ENCODE measurements at places on chromosomes 5 and 9.

DNA sequence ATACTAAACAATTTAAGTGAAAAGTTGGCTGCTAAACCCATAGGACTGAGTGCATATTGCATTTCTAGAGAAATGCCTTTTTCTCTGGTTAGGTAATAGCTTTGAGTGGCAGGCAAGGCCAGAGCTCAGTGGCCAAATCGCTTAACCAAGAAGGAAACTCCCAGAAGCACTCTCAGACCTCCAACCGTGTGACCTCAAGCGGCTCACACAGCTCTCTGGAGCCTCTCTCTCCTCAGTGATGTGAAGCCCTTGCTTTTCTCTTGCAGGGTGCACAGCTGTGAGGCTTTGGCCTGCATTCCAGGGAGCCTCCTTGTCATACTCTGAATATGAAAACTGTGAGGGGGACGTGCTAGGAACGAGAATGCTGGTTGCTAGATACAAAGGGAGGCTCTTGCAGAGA is 106.7 kb downstream of the INSYN2B start:
- DNase-seq: no peak

GRCh38 chr5:155064580-155064979 is 51.0 kb downstream of the KIF4B start:
- DNase-seq: no peak

DNA sequence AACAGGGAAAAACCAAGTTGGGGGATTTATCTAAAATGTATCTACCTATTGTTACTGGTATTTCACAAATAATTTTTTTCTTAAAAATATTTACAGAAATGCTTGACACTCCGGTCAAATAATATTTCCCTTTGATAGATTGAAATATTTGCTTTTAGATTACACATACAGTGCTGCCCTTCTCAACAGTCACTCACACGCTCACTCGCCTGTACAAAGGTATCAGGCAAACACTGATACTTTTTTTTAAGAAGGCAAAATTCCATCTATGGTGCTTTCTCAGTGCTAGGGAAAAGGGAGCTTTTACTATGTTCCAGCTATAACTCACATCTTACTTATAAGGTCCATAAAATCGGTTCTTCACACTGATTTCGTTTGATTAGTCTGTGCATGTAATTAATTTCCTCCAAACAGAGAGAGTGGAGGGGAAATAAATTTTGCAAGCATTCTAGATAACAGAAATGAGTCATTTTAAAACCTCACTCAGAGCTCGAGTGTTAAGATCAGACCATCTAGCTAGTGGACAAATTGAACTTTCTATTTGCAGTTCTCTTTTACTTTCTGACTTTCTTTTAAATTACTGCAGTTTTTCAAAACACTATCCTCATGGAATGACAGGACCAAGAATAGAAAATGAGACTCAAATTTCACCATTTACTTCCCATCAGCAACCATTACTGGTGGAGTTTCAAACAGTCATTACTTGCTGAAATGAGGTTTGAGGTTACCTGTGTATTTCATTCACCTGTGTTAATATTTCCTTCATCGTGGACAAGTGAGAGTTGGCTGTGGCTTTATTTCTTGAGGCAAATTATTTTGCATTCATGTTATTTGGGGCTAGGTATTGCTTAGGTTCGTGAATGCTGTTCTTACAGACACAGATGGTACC is 273.2 kb downstream of the RAB3C start:
- DNase-seq: no peak

GRCh38 chr5:44945743-44946142 is 137.0 kb downstream of the MRPS30 start:
- DNase-seq: no peak

- peak; percentile 36 for DNase-seq
Measured at GRCh38 chr5:138686668-138687067, 66.6 kb upstream of the CTNNA1 start.

DNA sequence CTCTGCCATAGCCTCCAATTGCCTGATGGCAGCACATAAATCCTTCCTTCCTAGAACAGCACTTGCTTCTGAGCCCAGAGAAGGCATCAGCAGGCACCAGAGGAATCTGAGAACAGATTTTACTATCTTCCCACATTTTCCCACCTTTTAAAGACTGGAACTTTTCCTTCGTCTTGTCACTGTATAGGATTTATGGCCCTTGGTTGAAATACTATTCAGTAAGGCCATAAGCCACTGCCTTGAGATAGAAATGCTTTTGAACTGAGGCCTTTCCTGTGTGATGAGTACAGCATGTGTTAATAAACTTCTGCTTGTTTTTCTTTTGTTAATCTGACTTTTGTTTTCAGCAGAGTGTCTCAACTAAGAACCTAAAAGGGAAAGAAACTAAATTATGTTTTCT is 84.3 kb downstream of the MRPS27 start:
- DNase-seq: no peak

DNA sequence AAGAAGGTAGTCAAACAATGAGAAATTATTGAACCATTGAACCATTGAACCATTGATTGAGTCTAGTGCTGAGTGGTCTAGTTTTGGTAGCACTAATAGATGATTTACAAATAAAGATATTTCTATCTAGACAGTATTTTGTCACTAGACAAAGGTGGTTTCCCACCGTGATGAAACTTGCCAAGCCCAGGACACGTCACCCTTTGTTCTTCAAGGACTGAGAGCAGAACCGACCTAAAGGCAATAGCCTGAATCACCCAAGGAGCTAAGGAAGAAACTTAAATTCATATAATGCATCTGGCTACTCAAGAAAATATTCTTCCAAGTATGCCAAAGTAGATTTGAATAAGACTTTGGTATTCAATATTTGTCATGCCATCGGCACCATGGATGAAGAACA is 103.3 kb downstream of the ESM1 start:
- DNase-seq: no peak

DNA sequence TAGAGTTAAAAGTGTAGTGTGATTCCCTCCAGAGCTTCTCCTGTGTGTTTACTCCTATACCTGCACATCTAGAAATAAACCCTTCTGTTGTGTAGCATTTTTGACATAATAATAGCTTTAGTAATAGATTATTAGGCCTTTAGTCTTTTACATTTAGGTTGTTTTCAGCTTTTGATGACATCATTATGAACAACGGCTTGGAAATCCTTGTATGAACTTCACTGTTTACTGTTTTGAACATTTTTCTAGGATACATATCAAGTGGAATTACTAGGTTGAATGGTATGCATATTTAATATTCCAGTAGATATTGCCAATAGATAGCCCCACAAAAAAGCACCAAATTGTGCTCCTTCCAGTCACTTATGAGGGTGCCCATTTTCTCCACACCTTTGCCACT is 174.0 kb downstream of the ARHGAP26 start:
- no peak for DNase-seq

- no peak for DNase-seq
Measured at GRCh38 chr9:3308609-3309008, 217.2 kb downstream of the RFX3 start.

DNA sequence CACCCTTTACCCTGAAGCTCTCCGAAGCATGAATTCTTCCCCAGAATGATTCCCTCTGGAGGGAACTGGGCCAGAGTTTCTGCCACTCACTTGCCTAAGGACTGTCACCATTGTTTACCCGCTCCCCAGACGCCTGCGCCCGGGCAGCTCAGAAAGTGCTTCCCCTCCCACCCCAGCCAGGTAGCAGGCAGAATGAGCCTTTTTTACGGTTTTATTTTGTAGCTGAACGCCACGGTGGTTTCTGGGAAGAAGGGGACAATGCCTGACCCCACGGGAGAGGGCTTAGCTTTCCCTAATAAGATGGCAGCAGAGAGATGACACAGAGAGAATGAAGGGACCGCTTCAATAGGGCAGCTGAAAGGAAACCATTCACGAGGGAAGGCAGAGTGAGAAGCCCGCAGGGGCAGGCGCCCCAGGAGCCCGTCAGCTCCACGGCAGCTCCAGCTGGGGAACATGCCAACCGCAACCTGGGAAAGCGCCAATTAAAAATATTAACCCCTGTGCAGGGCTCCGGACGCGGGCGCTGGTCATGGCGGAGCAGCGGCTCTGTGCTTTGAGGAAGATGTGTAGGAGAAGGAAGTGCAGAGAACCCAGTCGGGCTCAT is 20.4 kb upstream of the NTNG2 start:
- DNase-seq: no peak

GRCh38 chr5:2163940-2164490 is 281.3 kb upstream of the IRX4 start:
- no peak for DNase-seq

DNA sequence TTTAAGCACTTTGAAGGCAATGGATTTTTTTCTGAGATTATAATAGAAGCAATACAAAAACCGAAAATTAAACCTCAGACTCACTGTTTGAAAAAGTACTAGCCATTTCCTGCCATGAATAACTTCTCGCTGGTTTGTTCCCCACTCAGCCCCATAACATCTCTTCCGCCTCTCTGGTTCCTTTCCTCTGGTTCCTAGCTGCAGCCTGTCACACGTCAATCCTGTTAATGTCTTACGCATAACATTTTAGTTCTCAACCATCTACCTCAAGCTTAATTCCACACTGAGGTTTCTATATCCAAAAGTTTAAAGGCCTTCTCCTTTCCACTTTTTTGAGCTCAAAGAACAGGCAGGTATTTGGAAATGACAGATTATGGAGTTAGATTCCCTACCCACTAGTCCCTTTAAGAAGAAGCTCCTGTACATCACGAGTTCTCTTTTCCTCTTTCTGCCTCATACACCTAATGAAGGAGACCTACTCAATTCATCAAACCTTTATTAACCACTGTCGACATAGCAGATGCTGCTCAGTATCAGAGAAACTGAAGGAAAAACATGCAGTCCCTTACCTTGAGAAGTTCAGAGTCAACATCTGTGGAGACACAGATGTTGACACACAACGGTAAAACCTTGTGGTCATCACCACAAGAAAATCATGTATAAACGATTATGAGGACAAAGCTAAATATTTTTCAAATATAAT is 243.0 kb upstream of the PTGER4 start:
- DNase-seq: no peak

DNA sequence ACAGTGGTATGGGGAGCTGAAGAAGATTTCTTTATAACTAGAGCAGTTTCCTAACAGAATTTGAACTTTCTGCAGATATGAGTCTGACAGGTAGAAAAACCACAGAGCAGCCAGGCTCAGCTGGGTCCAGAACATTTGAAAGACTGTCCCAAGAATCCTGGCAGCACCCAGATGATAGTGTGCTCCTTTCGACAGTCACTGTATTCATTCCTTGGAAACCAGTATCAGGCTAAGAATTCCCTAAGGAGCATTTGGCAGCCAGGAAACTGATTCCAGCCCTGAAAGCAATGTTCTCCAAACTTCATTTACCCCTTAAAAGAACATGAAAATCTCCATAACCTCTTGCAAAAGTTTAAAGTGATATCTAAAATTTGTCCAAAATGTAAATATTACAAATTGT is 123.0 kb upstream of the MTAP start:
- DNase-seq: no peak

- no peak for DNase-seq
Measured at GRCh38 chr5:116144991-116145390, 60.2 kb downstream of the COMMD10 start.

DNA sequence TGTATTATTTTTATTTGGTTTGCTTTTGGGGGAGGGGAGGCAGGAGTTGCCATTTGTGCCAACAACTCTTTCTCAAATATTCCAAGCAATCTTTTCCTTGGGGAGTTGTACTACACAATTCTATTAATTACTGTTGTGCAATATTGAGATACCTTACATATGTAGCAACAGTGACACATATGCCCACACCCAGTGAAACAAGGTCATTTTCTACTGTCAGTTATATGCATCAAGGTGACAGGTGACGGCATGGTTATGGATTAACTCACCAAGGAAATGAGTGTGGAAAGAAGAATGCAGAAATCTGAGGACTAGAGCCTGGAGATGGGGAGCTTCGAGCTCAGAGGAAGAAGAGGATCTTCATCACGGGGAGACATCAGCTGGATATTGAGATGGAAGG is 17.9 kb upstream of the MSMP start:
- no peak for DNase-seq

DNA sequence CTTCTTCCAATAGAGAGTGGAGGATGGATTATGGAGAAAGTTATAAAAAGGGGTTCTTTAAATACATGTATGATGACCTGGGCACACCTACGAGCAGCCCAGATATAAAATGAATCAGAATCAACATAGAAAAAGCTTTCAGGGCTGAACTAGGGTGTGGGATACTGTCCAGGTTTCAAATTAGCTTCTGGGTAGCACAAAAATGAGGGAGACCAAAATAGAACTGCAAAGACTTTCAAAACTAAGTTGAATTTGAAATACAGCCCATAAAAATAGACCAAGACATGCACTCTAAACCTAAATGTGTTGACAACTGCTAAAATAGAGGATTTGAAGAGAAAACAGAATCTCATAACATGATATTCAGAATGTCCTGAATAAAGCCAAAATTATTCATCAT is 17.0 kb downstream of the ZNF484 start:
- DNase-seq: no peak

DNA sequence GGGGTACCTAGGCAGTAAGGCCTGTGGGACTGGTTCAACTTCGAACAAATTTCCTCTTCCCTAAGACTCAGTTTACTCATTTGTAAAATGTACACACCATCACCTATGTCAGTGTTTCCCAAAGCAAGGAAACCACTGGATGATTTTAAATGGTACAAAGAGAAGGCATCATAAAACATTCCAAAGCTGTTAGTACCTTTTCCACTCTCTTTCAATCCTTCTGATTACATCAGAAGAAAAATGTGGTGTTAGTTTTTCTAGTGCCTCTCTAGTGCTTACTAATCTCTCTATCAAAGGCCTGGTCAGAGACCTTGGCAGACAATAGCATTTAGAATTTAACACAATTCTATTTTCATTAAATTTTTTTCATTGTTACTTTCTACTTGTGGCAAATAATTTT is 18.1 kb downstream of the NR6A1 start:
- DNase-seq: no peak

GRCh38 chr9:99025616-99026270 is 79.2 kb upstream of the TGFBR1 start:
- DNase-seq: no peak

DNA sequence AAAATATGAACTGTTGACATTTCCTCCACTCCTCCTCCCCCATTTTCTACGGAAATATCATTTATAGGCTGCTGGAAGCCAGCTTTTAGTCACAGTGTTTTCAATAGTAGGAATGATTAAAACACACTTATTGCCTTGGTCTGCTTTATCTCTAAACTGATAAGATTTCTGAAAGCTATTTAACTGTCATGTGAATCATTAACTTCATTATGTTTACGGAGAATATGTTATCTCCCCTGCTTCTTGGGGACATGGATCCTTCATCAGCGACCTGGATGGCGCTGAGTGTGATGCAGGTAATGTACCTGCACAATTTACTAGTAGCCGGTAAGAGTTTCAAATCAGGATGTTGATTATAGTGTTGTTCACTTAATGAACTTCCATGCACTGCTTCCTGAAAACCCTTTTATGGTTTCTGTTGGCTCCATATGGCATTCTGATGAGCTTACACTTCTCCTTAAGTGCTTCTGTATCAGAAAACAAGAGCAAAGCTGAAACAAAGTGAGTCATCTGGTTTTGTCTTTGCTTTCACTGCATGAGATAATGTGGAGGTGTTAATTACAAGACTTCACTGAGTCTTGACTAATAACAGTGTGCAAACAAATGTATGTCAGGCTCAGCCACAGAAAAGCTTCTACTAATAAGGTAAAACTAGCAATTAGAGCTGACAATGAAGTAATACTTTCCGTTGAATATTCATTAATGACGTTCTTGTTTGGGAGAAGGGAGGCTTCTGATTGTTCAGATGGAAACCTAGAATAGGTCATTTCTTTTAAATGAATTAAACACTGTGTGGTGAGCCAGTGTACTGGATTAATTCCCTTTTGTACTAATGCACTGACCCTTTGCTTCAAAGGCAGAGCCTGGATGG is 162.4 kb upstream of the ZNF608 start:
- DNase-seq: no peak

Measured in glomerular endothelial cell (primary cell).